ENCODE measurements at places on chromosomes 2 and 18.

- DNase-seq, result no peak
Measured at GRCh38 chr18:28086670-28087552, 90.0 kb downstream of the CDH2 start.

DNA sequence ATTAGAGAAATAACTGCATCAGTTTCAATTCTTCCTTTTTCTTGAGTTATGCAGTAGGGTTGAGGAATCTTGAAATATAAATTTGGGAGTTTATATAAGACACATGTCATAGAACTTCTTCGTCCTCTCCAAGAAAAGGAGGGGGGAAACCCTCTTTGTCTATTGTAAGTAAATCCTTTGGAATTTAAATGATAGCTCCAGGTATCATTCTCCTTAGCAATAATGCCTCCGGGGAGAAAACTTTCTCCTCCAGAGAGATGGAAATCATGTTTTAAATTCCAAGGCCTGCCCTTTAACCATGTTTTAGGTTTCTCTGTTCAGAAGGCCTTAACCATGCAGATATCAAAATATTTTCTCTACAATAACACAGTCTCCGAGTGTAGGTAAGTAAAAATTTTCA lies 899.7 kb upstream of the GCFC2 start:
- DNase-seq, result no peak

GRCh38 chr18:55346961-55347740 lies 240.8 kb downstream of the TCF4 start:
- no peak for DNase-seq

- no peak for DNase-seq
Measured at GRCh38 chr2:199606193-199606780, 148.5 kb upstream of the SATB2 start.

DNA sequence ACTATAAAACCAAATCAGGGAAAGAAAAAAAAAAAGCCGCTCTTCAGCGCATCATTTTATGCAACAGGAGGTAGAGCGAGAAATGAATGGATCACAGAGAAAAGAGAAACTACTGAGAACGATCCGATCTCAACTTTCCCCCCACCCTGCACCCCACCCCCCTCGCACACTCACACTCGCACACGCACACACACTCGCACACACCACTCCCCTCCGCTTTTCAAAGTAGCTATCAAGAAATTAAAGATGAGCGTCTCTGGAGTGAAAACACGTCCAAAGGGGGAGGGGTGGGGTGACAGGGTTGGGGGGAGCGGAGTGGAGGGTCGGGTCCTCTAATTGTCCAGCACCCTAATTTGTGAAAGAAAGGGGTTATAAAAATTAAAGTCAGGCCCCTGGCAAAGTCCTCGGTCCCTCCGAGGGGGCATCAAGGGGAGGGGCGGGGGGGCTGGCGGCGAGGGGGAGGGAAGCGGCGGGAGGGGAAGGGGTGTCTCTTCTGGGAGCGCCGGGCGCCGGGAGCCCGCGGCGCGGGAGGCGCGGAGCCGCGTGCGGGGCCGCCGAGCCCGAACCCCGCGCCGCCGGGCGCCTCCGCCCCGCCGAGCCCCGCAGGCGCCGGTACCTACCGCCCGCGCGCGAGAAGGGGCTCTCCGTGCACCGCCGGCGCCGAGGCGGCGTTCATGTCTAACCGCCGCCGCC lies 428 bp downstream of the TCF4 start:
- no peak for DNase-seq

DNA sequence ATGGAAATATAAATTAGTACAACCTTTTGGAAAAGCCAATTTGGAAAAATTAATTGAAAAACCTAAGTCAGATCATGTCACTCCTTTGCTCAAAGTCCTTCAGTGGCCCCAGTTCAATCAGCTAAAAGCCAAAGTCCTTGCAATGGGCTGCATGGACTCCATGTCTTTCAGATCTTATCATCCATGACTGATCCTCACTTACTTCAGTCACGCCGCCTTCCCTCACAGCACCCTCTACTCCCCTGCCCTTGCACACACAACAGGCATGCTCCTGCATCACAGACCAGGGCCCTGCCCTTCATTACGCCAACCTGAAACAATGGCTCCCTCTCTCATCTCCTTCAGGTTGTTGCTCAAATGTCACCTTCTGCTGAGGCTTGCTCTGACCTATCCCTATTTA lies 15.6 kb downstream of the KANSL3 start:
- no peak for DNase-seq

- DNase-seq, result no peak
Measured at GRCh38 chr2:9141091-9141667, 65.4 kb upstream of the ASAP2 start.

- no peak for DNase-seq
Measured at GRCh38 chr2:128868686-128869551, 550.3 kb upstream of the HS6ST1 start.

- DNase-seq, result no peak
Measured at GRCh38 chr2:127175751-127176354, 44.2 kb downstream of the CYP27C1 start.

DNA sequence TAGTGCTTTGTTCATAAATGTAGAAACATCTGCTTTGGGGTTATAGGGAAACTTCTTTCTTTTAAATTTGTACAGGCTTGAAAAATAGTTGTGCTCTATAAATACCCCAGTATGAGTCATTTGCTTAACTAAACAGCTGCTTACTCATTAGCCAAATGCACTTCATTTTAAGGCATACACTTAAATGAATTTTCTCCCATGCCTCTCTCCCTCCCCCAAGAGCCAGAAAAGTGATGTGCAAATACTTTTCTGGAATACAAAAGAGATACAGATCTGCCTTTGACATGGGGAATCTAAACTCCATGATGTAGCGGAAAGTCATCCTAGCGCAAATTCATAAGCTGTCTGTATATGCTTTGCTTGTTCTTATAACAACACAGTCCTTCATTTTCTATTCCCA lies 469.4 kb downstream of the DLGAP1 start:
- no peak for DNase-seq

All from left renal pelvis (tissue), 4 donors.